ENCODE measurements at places on chromosomes 4 and X. TPM values are rescaled to one million over a fixed set of nuclear protein-coding genes. Genes with fewer than 3 reads are reported as not detected.

GRCh38 chr4:30789219-30789671 lies 69.1 kb downstream of the PCDH7 start:
- DNase-seq, result no peak

- DNase-seq, result no peak
Observed at GRCh38 chrX:97145934-97146333, 262.2 kb downstream of the RPA4 start.

DNA sequence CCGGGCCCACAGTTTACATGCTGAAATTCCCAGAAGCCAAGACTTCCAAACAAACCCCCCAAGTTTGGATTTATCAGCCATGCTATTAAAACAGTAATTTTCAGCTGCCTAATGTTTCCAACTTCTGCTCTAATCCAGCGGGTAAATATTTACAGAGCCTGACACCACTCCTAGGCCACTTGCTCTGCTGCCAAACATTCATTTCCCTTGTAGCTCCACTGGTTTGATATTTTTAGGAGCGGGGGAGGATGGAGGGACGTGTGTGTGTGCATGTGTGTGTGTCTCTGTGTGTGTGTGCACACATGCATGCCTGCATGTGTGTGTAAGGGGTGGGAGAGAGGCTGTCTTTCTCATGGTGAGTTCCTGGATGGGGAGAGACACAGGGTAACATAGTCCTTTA lies 115.7 kb upstream of the PJA1 start:
- no peak for DNase-seq

- DNase-seq, result no peak
Observed at GRCh38 chr4:98803251-98803650, 125.7 kb downstream of the EIF4E start.

GRCh38 chrX:112368371-112368770 lies 285.8 kb upstream of the TRPC5 start:
- no peak for DNase-seq

GRCh38 chr4:94375364-94375763 lies 32.7 kb upstream of the HPGDS start:
- no peak for DNase-seq

GRCh38 chr4:116328261-116328860 lies 757.0 kb downstream of the TRAM1L1 start:
- DNase-seq, result no peak

GRCh38 chr4:128775916-128776315 lies 33.6 kb upstream of the JADE1 start:
- no peak for DNase-seq

DNA sequence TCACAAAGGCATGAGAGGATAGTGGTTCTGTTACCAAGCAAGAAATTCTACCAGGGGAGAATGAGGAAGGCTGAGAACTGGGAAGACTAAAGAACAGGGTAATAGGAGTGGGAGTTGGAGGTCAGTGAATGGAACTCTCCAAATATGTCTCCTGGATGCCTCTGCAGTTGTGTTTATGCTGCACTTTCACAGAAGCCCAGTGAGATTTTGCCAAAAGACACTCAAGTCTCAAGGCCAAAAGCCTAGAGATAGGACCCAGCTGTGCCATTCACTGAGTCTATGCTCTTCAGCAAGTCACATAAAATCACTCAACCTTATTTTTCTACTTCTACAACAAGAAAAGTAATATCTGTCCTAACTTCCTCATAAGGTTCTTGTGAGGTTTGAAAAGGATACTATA lies 285.4 kb downstream of the UNC5C start:
- DNase-seq, result no peak

RNF128 gene
- 0.20 TPM for total RNA-seq

RAB39B gene
- total RNA-seq, result 0.84 TPM

CCDC110 gene
- 0.20 TPM for total RNA-seq

IQCM gene
- not detected for total RNA-seq

Data from tibial nerve (tissue), 4 donors.